ENCODE measurements at places on chromosomes 16 and 17. TPM values are rescaled to one million over a fixed set of nuclear protein-coding genes. Genes with fewer than 3 reads are reported as not detected.

GRCh38 chr16:68590201-68590994, 51.3 kb downstream of the ZFP90 start:
- peak; percentile 78 for DNase-seq

DNA sequence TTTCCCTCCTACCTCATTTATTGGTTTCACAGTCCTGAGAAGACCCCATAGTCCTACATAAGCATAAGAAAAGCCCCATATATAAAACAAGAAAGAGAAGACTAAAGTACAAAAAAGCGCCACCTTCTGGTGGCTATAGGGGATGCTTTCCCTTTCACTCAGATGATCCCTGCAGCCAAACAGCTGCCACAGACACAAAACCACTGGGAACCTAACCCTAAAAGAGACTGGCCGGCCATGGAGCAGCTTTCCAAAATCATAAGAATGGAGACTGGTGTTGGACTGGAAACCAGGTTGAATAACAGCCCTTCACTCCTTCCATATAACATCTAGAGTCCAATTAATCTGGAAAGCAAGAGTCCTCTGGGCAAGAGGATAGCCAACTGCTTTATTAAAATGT, 11.4 kb downstream of the DYNC1LI2 start:
- peak; percentile 33 for DNase-seq

GRCh38 chr17:2724784-2725164, 13.2 kb upstream of the CLUH start:
- peak; percentile 49 for DNase-seq

GRCh38 chr16:14489460-14489859, 140.6 kb downstream of the PARN start:
- DNase-seq, result no peak

DNA sequence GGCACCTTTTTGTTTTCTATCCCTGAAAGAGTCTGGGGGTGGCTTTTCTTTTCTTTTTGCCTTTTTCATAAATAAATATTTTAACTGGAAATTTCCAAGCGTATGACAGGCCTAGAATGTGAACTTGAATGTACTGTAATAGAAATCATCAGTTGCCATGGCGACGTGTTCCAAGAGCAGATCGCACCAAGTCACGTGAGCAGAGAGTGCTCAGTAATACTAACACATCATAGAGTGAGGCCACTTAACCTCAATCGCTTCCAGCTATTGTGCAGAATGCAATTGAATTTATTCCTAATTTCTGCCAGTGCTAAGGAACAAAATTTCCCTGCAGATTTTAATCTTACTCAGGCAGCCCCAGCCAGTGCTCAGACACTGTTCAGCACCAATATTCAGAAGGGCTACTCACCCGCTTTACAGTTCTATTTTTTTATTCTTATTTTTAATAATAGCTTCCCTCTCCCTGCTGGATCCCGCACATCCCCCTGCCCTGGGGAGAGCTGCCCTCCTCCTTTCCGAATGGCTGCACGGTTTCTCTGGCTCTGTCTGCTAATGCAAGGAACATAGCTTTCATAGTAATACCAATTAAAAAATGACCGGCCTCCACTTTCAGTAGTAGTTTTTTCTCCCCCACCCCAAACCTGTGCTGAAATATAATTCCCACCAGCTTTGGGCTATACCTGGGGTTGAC, 26.2 kb upstream of the PMFBP1 start:
- no peak for DNase-seq

- DNase-seq, result no peak
Measured at GRCh38 chr16:78654929-78655328, 555.5 kb downstream of the WWOX start.

GRCh38 chr16:63289834-63290460, 1253.7 kb upstream of the CDH8 start:
- no peak for DNase-seq

DNA sequence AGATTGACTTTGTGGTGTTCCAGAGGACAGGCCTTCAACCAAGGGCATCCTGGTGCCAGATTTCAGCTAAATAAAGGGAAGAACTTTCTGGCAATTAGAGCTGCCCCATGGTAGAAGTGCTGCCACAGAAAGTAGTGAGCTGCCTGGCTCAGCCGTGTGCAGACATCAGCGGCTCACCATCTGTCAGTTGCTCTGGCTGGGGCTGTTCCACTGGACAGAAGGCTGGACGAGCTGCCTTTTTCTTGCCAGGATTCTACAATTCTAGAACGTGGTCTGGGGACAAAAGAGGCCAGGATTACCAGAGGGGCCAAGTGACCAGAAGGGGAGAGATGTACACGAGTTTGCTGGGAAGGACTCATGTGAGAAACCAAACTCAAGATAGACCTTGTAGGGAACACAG, 107.0 kb upstream of the RPL38 start:
- DNase-seq, result no peak

GRCh38 chr16:81838794-81839193, 59.7 kb downstream of the PLCG2 start:
- no peak for DNase-seq

DNA sequence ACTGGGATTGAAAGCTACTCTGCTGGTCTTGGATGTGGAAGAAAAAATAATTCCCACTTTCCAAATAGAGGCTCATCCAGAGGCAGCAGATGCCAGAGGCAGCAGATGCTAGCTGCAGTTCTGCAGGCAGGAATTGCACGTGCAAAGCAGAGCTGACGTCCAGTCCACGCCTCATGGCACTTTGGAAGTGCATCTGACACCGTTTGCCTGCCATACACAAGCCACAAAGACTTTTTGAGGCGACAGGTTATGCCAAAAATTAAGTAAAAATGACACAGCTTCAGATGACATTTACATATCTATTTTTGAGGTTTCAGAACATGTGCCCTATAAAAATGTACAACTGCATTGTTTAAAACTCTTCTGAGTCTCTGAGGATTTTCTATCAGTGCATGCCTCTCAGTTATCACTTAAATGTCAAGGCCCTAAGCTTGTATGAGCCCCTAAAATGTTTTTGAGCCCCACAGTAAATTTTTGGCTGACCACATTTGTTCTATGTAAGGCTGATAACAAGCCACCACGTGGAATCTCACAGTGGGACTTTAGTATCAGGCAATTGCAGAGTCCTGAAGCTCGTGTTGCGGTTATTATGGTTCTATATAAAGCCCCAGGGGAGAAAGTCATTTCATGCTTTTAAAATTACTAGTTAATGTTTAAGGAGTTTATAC, 239.2 kb downstream of the PRKCA start:
- DNase-seq, result no peak

DNA sequence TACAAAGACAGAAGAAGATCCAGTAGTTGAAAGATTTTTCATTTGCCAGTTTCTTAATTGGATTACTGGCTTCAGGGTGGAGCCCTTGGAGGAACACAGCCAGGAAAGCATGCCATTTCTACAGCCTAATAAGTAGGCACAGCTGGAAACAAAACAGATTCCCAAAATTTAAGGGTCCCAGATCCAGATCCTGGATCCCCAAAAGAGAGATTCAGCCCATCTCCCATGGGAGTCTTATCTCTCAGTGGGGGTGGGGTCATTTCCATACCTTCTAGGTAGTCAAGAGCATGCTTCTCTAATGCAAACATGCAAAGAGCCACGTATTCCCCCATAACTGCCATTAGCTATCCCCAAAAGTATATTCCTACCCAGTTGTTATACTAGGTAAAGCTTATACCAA, 49.9 kb downstream of the SCPEP1 start:
- DNase-seq, result no peak

DNA sequence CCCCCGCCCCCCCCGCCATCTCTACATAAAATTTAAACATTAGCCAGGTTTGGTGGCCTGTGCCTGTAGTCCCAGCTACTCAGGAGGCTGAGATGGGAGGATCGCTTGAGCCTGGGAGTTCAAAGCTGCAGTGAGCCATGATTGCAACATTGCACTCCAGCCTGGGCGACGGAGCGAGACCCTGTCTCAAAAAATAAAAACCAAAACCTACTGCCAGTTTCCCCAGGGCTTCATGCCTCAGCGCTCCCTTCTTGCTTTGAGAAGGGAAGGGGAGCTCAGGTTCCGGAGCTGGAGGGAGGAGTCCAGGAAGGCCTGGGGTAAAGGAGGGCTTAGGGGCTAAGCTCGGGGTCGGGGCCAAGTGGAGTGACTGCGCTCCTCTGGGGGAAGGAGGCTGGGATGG, 20.5 kb downstream of the PLCD3 start:
- no peak for DNase-seq

- DNase-seq, result no peak
Measured at GRCh38 chr16:9415545-9415944, 324.1 kb downstream of the HAPSTR1 start.

DNA sequence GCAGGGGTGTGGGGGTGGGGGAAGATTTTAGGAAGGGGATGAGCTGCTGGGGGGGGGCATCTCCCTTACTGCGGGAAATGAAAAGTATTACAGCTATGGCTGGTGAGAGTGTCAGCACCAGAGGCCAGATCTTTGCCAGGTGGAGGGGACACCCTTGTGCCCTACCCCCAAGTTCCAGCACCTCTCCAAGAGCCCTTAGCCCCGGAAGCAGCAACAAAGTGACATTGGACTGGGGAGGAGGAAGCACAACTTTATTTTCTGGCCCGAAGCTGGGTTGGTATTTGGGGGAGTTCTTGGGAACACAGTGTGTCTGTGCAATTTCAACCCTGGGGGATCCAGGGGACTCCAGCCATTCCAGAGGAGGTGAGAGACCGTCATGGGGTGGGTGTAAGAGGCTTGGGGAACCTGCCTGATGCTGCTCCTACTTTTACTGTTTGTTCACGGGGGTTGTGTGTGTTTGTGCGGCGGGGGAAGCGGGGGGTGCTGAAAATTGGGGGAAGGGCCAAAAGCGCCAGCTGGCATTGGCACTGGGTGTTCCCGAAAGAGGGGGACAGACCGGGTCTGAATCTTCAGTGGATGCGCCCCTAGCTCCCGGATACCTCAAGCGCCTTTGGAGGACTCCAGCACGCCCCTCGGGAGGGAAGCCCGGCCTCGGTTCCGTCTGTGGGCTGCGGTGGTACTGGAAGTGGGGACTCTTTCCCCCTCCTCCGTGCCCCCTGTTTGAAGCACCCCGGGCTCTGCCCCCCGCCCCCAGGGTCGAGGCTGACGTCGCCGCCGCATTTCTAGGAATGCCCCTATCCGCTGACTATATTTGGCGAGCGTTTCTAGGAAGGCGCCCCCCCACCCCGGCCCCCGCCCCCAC, 230.3 kb downstream of the MRTFB start:
- DNase-seq, result no peak

DNA sequence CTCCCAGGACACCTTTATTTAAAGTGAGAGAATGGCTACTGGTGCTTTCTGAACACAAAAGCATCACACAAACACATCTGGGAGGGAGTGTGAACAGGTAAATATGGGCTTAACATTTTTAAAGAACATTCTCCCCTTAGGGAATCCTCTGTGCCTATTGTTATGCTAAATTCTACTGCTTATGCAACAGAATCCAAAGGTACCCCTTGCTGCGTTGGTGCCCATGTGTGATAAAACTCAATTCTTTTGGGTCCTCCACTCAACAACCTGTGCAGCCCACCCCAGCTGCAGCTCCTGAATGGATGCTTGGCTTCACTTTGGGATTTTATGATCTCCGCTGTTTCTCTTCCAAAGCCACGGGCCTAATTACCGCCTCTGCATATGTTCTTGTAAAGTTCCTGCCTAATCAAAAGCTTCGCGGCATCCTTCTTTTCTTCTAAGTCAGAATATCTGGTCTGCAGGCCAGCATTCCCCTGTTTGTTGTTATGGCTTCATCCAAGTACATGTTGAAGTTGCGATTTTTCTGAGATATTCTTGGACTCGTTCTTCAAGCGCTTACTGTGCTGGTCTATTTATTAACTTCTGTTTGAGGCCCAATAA, 23.9 kb downstream of the RHBDL3 start:
- no peak for DNase-seq

- peak; percentile 99 for DNase-seq
Measured at GRCh38 chr16:87492721-87493607, at the start of gene ZCCHC14. Gene ZCCHC14 (minus strand): TSS chr16:87493024. CDS start chr16:87492238, 786 bp downstream.

Gene EVPLL
- total RNA-seq, result not detected

Gene MAF
- 26.1 TPM for total RNA-seq

Gene DNAH9
- total RNA-seq, result not detected

Gene NCOR1
- total RNA-seq, result 143 TPM

Gene CACNG1
- not detected for total RNA-seq

Gene FOXO3B
- 2.1 TPM for total RNA-seq
